GM23338 (cell line): ENCODE measurements at places on chromosomes 11 and 22. TPM values are rescaled to one million over a fixed set of nuclear protein-coding genes. Genes with fewer than 3 reads are reported as not detected.

- DNase-seq = peak; percentile 92
- H3K27ac ChIP-seq = peak overlapping the region; percentile 93
- peaks cover 59% of the 10 kb centered on the region for H3K4me1 ChIP-seq
- H3K27me3 ChIP-seq = no peaks in the 10 kb centered on the region
Measured at GRCh38 chr11:102197670-102198139, 87.5 kb downstream of the YAP1 start.

Gene OR8D4
- 0.14 and 0.74 TPM in 2 replicates for total RNA-seq

- peaks cover 19% of the 10 kb centered on the region; the same call in 1 of the 2 replicates for H3K4me1 ChIP-seq
- no peaks in the 10 kb centered on the region for H3K27me3 ChIP-seq
- DNase-seq = no peak
- no peaks in the 10 kb centered on the region for H3K36me3 ChIP-seq
- no peak overlapping the region for H3K27ac ChIP-seq
Measured at GRCh38 chr11:122690384-122690783, 34.9 kb downstream of the UBASH3B start.

GRCh38 chr22:26075251-26075650 is 94.0 kb upstream of the SEZ6L start:
- no peak overlapping the region for H3K4me3 ChIP-seq
- H3K36me3 ChIP-seq = no peaks in the 10 kb centered on the region
- no peaks in the 10 kb centered on the region for H3K27me3 ChIP-seq
- no peak overlapping the region for H3K27ac ChIP-seq

GRCh38 chr11:7882860-7883259 is 48.2 kb downstream of the OR10A6 start:
- no peaks in the 10 kb centered on the region; the same call in 1 of the 2 replicates for H3K4me1 ChIP-seq
- no peak for DNase-seq
- H3K27ac ChIP-seq = no peak overlapping the region
- no peak overlapping the region for H3K4me3 ChIP-seq

- H3K36me3 ChIP-seq = no peaks in the 10 kb centered on the region; the same call in 1 of the 2 replicates
- no peak overlapping the region for H3K27ac ChIP-seq
- no peaks in the 10 kb centered on the region for H3K4me1 ChIP-seq
- DNase-seq = no peak
Measured at GRCh38 chr11:36790526-36790925, 192.5 kb upstream of the RAG2 start.
